ENCODE measurements at places on chromosomes 3 and 15.

DNA sequence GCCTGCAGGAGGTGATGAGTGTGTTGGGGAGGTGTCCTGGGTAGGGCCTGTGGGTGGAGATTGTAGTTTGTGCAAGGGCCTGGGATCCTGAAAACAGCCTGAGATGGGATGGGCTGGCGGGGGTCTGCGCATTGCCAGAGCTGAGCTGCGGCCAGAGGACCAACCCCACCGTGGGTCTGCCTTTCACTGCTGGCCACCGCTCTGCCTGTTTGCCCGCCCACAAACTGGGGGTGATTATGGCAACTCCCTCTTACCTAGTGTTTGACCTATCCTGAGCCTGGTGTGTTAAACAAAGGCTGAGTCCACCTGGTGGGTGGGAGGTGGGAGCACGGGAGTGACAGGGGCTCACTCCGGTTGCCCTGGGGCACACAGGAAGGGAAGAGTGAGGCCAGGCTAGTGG lies 9.8 kb downstream of the ABTB1 start:
- peak; percentile 3 for DNase-seq

DNA sequence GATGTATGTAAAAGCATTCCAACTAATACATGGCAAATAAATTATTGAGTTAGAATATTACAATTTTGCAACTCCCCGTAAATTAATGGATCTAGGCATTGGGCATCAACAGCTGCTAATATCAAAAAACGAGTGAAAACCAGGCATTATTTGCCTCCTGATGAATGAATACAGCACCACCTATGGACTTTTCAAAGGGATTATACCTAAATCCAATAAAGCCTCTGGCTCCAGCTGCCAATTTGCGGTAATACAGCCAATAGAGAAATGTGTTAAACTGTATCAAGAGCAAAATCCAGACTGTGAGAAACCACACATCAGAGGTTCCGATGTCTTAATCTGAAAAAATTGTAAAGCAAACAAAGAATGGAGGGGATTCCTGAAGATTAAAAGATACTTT lies 16.3 kb upstream of the A4GNT start:
- no peak for DNase-seq

GRCh38 chr3:139358841-139359562 lies 15.2 kb downstream of the MRPS22 start:
- no peak for DNase-seq

DNA sequence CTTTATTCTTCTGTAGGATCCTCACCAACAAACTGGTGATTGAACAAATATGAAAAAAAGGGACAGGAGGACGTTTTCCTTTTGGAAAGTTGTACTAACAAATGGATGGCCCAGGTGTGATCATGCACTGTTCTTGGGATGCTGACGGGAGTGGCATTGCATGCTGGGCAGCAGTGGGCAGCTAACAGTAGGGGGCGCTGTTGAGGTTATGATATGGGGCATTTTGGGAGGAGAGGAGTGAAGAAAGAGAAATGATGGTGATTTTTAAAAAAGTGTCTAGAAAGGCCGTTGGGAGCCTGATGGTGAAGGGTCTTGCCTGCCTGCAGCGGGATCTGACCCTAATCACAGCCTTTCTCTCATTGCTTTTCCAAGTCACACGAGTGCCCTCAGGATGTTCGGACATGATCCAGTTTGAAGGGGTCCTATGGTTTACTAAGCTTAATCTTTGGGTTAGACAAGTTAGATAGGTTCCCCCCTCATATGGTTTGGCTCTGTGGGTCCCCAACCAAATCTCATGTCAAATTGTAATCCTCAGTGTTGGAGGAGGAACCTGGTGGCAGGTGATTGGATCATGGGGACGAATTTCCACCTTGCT lies 46.2 kb upstream of the PRTG start:
- no peak for DNase-seq

DNA sequence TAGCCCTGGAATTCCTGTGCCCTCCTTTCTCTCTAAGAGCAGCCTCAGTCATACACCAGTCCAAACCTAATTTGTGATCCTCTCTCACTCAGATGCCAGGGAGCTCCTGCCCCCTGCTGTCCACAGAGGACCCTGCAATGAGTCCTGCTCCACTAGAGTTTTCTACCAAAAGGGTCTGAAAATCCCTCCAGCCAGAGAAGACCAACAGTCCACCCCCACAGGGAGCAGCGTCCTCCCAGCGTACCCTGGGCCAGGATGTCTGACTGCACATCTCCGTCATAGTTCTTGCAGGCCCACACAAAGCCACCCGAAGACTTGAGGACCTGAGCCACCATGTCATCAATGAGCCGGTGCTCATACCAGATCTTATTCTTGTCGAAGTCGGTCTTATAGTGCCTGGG lies 15.4 kb downstream of the IDH2 start:
- DNase-seq = no peak

- no peak for DNase-seq
Measured at GRCh38 chr3:126083138-126083445, 832 bp downstream of the SLC41A3 start.

- no peak for DNase-seq
Measured at GRCh38 chr3:126375835-126376331, 18.7 kb upstream of the KLF15 start.

DNA sequence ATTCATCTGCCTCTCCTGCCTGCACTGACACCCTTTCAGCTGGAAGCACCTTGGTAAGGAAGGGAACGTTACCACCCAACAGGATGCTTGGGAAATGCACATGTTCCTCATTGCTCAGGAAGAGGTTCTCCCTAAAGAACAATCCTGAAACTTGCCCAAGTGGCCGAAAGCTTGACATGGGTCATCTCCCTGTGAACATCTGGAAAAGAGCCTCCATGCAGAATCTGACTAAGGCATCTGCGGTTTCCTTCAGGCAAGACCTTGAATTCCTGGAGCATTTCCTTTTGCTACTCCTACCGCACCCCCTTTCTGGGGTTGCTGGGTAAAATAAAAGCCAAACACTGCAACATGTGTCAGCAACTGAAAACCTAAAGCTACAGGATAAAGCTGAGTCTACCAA lies 68.7 kb upstream of the SNRK start:
- DNase-seq = no peak

DNA sequence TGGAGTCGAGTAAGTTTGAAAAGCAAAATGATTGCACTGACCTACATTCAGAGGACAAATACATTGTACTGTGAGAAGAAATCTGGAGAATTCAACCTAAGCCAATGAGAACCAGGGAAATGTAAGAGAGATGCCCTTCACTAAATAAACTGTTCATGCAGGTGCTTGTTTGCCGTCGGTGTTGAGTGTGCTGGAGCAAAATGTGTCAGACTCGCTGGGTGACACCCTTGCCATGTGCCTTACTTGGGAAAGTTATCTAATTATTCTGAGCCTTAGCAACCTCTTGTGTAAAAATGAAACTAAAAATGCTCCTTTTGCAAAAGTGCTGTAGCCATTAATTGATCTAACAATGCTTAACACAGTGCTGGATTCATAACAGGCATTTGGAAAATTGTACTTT lies 140.4 kb downstream of the GABRB3 start:
- DNase-seq = peak; percentile 6

DNA sequence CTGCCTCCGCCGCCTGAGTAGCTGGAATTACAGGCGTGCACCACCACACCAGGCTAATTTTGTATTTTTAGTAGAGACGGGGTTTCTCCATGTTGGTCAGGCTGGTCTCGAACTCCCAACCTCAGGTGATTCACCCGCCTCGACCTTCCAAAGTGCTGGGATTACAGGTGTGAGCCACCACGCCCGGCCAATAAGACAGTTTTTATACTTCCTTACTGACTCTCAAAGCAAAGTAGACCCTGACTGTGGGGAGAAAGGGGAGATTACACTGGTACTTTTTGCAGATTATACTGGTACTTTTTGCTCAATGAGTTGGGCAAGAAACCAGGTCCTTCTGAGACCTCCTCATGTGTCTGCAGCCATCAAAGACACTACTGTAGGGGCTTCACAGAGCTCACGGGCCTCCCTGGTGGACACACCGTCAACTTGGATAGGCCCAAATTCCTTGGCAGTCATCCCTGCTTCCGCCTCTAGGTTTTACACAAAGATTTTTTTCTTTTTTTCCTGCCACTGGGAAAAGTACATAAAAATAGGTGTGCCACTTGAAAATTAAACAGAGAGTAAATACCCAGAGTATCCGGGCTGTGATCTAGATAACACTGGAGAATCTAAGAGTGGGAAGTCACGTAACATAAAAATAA lies 143.3 kb upstream of the WNT5A start:
- no peak for DNase-seq

GRCh38 chr3:37626736-37627565 lies 234.7 kb upstream of the CTDSPL start:
- no peak for DNase-seq

- DNase-seq = no peak
Measured at GRCh38 chr3:180294282-180295027, 257.7 kb upstream of the PEX5L start.

GRCh38 chr3:133520286-133520685 lies 53.2 kb upstream of the CDV3 start:
- no peak for DNase-seq

DNA sequence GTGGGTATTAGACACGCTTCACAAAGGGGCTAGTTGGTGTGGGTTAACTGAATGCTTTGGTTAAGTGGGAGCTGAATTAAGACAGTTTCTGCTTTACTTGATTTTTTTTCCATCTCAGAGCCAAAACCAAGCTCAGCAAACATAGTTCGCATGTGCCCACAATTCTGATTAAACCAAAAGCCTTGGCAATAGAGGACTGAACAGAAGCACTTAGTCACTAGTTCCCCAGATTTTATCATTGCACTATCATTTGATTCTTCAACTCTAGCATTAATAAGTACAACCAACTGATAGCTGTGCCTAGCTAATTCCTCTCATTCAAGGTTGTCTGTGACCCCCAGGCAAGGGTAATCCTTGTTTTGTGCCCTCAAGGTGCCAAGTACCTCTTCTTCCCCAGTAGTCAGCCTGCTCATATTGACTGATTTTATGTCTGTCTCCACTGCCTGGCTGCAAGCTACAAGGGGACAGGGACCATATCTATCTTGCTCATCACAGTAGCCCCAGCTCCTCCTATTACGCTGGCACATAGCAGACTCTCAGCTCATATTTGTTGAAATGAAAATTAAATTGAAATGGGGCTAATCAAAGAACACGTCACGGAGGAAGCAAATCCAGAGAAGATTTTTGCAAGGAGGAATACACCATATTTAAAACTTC lies 9.9 kb upstream of the ARHGEF3 start:
- no peak for DNase-seq

DNA sequence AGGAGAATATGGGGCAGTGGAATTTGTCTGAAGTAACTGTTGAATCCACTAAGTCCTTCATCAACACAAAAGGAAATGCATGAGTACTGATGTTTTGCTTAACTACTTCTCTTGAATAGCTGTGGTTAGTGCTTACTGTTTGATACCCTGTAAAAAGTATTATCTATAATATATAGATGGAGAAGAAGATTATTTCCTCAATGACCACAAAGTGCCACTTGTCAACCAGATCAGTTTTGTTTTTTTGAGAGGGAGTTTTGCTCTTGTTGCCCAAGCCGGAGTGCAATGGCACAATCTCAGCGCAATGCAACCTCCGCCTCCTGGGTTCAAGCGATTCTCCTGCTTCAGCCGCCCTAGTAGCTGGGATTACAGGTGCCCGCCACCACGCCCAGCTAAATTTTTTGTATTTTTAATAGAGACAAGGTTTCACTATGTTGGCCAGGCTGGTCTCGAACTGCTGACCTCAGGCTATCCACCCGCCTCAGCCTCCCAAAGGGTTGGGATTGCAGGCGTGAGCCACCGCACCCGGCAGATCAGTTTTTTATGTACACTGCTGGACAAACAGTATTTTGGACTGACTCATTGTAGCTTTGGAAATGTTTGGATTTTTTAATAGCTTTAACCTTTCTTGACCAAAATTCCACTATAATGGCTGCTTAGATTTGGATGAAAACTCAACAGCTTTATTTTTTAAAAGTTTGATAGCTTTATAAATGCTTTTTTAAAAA lies 1.5 kb upstream of the RPLP1 start:
- no peak for DNase-seq

GRCh38 chr3:101189796-101190195 lies 130.6 kb downstream of the IMPG2 start:
- no peak for DNase-seq

- no peak for DNase-seq
Measured at GRCh38 chr3:127360647-127361046, 72.8 kb upstream of the PRR20G start.

DNA sequence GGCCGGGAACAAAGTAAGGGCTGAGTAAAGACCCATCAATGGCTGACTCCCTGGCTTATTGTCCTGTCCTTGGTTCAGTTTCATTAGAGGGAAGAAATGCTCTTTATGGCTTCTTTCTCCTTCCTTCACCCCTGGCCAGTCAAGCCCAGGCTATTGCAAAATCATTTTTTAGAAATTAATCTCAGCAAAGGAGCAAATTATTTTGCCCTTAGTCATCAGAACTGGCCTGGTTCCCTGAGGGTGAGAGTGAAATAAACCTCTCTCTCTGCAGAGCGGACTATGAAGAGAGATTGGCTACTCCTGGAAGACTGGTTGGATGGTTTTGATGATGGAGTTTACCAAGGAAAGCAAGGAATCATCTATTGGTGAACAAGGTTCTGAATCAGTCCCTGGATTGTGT lies 52.7 kb upstream of the OXTR start:
- no peak for DNase-seq

DNA sequence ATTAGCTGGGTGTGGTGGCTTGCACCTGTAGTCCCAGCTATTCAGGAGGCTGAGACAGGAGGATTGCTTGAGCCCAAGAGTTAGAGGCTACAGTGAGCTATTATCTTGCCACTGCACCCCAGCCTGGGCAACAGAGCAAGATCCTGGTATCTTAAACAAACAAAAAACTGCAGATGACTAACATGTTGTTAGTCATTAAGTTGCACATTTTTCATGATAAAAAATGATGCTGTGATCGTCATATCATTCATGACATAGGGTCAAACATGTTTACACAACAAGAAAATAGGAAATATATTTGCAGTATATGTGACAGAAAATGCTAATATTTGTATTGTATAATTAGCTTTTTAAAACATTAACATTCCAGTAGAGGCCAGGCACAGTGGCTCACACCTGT lies 20.2 kb upstream of the DAPK2 start:
- no peak for DNase-seq

DNA sequence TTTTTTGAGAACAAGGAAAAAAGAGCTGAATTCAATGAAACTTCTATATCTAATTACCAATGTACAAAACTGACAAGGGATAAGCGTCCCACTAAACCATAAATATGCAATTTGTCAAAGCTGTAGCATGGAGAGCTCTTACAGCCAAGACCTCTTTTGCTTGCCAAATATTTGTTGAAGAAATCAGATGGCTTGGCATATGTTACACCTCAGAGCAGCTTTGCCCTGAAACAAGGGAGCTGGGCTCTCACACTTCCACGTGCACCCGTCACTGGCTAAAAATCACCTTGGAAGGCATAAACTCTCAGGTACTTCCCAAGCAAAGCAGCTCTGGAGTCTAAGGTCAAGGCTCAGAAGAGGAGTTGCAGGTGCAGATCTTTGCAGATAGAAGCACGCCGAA lies 324.7 kb upstream of the SLCO3A1 start:
- no peak for DNase-seq
